ENCODE measurements at places on chromosomes 2 and 18.

DNA sequence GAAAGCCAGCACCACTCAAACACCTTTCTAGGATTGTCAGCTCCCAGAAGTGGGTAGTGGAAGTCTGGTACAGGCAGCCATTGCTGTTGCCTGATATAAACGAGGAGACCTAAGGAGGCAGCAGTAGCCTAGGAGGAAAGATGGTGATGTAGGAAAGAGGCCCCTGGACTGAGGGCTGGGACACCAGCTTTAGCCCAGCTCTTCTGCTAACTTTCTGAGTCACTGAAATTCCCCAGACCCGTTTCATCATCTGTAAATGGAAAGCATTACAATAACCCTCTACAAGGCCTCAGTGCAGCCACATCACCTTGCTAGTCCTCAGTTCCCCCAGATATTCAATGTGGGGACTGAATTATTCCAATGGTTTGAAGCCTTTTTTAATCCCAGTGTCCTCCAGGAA is 336.5 kb downstream of the TNS1 start:
- DNase-seq: no peak

- DNase-seq: no peak
Measured at GRCh38 chr2:82260521-82260920, 1956.0 kb upstream of the LRRTM1 start.

- DNase-seq: no peak
Measured at GRCh38 chr18:21743166-21743832, 2.7 kb downstream of the MIB1 start.

- no peak for DNase-seq
Measured at GRCh38 chr2:15892151-15892880, 48.0 kb upstream of the MYCN start.

DNA sequence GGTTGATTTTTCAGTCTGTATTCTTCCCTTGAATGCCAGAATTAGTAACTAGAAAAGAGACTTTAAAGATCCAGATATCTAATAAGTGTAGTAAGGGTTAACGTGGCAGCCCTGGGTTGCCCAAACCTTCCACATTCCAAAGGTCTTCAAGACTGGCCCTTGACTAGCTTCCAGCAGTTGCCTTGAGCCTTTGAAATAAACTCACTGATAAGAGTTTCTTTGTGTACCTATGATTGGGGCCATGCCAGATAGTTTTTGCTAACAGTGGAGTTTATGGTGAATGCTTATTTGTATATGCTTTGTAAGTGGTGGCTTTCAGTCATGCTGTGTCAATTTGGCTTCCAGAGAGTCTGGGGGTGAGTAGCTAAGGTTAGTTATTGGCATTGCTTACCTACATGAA is 722.3 kb downstream of the RNF144A start:
- DNase-seq: no peak

GRCh38 chr18:36733150-36733549 is 95.7 kb downstream of the TPGS2 start:
- no peak for DNase-seq

DNA sequence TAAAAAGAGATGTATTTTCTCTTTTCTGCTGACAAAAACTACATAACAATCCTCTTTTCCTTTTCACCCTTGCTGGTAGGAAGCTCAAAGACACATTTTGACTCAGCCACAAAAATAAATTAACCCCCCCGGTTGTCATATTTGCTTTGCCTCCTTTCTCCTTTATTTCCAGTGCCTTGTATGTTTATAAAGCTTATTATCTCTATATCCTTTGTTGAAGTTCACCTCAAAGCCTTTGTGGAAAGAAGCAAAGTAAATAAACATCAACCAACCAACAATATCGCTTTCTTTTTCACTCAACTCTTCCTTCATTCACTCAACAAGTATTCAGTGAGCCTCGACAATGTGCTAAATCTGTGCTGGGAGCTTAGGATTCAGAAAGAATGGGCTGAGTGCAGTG is 276.5 kb upstream of the ID2 start:
- DNase-seq: no peak

GRCh38 chr2:38450509-38450908 is 73.4 kb upstream of the ATL2 start:
- no peak for DNase-seq

DNA sequence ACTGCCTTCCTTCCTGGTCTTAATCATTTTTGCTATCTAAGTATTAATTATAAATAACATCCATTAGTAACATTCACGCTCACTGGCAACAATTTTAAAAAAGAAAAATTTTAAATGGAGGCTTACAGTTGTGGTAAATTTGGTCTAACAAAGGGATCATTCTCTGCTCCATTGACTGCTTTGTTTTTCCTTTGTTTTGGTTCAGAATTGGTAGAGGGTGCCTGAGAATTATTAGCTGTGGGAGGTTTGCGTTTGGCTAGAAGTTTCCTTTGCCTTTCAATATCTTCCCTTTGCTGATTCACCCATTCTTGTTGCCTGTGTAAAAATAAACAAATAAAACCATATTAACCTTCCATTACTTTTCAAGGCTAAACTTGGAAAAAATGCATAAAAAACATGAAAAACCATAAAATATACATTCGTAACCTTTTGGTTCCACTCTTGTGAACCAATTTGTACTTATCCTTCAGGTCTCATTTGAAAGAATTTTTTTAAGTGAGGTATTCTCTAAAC is 114.6 kb downstream of the TLK1 start:
- DNase-seq: no peak

DNA sequence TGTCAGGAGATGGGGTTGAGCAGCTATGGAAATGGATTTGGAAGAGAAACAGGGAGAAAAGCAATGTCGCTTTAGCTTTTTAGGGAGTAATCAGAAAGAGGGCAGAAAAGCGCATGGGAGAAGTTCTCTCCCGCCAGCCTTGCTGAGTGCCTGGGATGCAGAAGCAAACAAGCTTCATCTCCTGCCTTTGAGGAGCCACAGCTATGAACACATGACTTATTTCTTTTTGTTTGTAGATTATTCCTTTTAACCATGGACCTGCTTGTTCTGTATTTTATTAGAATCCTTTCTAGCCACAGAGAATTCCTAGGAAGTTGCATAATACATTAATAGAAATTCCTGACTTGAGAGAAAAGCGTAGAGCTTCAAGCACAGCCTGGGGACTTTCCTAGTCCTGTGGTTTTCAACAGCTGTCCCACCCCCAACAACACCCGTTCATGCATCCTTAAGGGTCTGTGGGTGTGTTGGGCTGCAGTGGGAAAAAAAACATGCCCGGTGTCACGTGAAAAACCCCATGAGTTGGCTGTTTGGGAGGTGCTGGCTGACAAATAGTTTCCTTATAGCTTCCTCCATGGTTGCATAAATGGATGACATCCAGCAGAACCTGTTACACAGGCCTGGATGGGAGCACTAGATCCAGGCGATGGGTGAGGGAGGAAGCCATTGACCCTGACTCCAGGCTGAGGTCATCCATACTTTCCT is 14.9 kb downstream of the SLC9A4 start:
- DNase-seq: no peak

DNA sequence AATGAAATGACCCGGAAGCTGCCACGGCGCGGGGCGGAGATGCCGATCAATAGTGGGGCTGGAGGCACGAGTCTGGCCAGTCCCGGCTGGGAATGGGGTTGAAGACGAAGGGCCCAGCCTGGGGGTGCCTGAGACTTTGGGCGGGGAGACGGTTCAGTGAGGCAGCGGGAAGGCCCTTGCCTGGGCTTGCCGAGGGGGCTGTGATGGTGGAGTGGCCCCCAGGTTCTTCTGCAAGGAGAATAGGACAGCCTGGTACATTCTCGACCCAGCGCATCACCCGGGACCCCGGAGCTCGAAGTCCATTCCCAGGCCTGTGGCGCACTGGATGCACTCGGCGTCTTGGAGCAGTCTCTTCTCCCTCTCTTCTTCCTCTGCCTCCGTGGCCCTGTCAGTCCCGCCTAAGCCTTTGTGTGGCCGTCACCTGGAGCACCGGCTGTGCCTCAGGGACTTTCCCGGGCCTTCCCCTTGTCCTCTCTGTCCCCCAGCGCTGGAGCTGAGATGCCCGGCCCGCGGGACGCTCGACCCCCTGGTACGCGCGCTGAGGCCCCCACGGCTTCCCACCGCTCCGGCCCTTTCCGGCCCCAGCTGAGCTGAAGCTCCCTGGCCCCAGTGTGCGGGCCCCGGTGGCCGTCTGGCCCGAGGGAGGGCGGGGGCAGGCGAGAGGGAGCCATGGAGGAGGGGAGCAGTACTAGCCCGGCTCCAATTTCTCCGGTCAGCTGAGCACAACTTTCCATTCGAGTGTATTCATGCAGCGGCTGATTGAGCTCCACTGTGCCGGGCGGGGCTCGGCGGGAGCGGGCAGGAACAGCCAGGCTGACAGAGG is 8.0 kb downstream of the SIX3 start:
- no peak for DNase-seq

DNA sequence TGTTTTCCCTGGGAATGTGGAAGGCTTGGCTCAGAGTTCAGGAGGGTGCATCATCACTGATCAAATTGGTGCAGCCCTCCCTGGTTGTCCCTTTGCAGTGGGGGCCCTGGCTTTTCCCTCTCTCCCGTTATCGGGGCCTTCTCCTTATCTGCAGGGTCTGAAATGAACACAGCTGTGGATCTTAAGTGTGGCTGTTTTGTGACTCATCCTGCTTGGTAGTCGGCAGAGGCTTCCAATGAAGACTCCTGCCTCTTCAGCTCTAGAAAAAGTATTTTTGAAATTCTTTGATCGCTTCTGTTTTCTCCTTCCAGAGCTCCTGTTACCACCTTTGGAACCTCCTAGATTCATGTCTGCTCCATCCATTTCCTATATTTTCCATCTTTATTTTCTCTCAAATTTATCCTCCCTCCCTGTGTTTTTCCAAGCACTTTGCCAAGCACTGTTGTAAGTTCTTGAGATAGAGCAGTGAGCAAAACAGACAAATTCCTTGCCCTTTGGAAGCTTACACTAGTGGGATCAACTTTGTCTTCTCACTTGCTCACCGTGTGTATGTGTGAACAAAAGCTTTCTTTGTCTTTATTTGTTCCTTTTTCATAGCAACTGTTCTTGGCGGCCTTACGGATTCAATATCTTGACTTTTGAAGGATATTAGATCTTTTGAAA is 45.7 kb downstream of the RALB start:
- no peak for DNase-seq

GRCh38 chr18:48050176-48050575 is 119.7 kb upstream of the SMAD2 start:
- no peak for DNase-seq

Data from NT2/D1 (cell line).